ENCODE measurements at places on chromosomes 3 and 15. TPM values are rescaled to one million over a fixed set of nuclear protein-coding genes. Genes with fewer than 3 reads are reported as not detected.

DNA sequence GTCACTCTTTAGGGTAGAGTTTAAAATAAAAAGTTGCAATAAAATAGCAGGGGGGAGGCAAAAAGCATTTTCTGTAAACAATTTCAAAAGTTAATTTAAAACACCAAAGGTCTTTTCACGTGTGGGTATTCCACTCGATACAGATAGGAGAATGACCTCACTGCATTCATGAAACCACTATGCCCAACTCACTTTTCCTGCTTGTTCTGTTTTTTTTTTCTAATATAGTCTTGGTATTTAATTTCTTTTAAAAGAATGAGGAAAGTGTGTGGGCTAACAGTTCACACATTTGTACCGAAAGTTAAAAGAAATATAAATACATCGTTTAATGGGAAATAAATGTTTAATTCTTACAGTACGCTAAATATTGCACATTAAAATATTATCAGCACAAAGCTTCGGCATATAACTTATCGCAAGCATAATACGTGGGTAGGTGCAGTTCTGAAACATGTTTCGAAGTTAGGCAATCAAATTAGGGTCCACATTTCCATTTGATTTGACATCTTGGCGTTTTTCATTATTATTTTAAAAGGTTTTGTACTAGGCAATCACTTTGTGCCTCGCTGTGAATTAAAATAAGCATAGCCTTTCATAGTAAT is 41.4 kb downstream of the VGLL4 start:
- DNase-seq = no peak

Gene LIPH
- 0.07 TPM for total RNA-seq

DNA sequence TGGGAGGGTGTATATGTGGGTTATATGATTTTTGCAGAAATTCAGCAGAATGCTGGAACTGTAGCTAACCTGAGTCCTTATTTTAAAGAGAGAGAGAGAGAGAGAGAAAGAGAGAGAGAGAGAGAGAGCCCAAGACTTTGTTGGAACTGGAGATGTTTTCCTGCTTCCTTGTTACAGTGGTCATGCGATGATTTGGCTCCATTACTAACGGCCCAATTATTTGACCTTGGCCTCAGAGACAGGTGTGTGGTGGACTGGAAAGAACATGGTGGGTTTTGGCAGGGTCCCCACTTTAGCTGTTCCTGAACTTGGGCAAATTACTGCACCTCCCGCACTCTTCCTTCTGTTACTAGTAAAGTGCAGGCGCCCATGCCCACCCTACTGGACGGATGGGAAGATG is 14.8 kb upstream of the ACSBG1 start:
- DNase-seq = no peak

Gene CSPG4
- total RNA-seq = 0.04 TPM

- DNase-seq = no peak
These were observed 375.6 kb downstream of the CTNNB1 start for GRCh38 chr3:41574900-41575299.

DNA sequence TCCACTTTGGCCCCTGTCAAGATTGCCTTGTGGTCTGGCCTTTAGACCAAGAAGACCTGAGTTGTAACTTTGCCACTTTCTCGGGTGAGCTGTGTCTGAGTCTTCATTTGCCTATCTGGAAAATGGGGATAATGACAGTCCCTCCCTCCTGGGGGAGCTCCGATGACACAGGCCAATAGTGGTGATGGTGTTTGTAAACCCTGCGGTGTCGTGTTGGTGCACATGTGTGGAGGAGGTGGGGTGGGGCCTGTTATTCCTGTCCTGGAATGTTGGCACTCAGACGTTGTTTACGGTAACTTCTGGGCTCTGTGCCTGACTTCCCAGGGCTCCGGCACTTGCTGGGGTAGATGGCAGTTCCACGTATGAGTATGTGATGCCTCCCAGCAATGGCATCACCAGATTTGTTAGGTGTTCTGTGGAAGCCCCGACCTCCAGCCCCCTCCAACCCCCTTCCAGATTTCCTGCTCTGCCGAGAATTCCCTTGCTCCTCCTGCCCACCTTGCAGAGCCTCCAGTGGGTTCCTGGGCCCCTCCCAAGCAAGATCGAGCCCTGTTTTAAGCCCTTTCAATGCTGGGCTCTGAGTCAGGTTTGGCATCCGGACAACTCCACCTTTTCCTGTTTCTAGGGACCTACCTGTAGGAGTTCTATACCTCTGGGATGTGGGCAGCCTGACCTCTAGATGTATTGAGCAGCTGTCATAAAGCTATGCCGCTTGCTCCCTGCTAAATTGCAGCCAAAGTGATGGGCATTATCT is 31.4 kb downstream of the HRH1 start:
- peak; percentile 88 for DNase-seq

DNA sequence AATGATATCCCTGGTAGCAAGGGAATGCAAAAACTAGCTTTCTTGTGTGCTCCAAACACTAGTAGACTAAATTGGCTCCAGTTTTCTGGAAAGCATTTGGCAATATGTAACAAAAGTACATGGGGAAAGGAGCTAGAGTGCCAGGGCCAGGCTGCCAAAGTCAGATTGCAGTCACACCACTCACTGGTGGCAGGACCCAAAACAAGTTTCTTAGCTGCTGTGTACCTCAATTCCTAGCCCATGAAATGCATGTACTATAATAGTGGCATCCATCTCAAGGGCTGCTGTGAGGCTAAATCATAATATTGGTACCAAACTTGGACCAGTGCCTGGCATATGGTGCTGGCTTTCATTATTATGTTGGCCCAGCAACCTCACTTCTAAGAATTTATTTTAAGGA is 49.3 kb downstream of the CLDN18 start:
- DNase-seq = no peak

DNA sequence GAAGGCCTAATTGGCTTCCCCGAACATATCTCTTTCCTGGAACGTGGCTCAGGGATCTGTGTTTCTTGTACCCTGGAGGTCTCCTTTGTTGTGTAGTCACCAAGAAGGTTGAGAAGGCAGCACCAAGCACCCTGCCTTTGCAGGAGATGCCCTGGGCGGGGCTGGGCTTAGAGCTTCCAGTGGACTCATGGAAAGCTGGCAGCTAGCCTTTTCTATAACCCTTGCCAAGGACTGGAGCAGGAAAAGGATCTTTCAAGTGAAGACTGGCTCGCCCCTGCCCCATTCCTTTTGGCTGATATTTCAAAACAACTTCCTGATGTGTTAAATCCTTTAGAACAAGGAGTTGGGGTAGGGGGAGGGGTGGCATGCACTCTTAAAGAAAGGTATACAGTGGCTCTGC is 58.9 kb upstream of the EPHA6 start:
- DNase-seq = no peak

GRCh38 chr3:115982108-115982507 is 358.8 kb downstream of the GAP43 start:
- no peak for DNase-seq

Gene CFAP92
- 0.04 TPM for total RNA-seq

DNA sequence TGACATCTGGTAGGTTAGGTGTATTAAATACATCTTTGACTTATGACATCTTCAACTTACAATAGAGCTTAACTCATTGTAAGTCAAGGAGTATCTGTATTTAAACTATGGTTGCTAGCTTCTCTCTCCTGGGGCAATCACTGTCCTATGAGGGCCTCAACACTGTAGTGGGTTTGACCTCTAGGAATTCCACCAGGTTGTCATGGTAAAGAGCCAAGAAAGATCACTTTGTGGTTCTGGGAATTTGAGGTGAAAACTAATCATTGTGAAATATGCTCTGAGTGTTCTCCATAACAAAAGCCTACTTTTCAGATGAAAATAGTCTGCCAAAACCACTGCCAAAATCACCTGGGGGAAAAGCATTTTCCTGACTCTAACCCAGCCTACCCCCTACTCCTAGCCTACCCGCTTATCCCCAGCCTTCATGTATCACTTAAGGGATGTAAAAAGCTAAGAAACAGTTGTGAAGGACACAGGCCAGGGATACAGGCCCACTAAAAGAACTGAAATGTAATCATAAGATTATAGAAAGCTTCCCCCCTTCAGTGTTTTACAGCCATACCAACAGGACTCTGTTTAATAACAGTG is 723.8 kb downstream of the MECOM start:
- no peak for DNase-seq

Gene RASGRF1
- total RNA-seq = not detected

- DNase-seq = peak; percentile 67
These were observed 14.2 kb downstream of the IQGAP1 start for GRCh38 chr15:90402223-90402622.

DNA sequence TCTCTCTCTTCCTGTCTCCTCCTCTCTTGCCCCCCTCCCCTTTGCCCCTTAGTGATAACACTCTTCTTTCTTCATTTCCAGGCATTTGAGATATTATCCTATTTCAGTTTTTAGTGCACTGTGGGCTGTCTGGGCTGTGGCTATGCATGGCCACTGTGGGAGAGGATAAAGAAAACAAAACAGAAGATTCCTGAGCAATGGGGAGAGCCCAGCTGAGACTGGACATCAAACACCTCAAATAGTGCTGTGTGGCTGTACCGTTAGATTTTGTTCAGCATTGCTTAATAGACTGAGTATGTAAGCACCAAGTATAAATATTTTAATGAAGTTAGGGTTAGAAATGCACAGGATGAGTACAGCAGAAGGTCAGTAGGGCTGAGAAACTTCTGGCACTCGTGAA is 7.9 kb upstream of the GBE1 start:
- no peak for DNase-seq

DNA sequence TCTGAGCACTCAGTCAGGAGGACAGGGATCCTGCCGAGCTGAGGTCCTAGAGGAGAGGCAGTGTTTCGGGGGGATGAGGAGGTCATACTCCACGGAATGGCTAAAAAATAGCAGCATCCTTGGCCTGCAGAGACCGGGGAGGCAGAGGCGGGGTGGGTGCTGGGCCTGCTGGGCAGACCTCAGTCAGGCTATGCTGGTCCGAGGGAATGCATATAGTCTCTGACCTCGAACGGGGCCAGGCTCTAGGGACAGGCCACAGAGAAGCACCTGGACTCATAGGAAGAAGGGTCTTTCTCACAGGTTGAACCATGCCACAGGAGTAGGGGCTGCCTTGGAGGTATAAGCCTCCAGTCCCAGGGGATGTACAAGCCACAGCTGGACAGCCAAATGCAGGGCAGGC is 14.0 kb upstream of the SKIC8 start:
- no peak for DNase-seq

DNA sequence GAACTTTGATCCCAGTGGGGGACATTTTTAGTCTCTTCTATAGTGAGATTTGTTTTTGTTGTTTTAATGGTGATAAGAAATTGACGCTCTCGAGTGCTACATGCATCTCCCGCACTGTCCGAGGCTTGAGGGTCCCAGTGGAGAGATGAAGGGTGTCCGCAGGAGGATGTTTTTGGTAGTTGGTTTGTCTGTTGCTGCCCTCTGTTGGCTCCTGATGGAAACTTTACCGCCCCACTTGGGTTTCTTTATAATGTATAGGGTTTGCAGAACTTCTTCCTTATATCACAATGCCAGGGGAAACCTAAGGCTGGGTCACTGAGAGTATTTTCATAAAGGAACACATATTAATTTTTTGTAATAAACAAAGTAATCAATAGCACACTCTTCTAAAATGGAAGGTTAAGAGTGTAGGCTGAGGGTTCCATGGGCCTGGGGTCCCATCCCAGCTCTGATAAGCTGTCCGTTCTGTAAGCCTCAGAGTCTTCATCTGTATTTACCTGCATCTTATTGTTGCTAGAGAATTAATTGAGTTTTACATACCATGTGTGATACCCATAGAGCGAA is 185.3 kb upstream of the FEZF2 start:
- no peak for DNase-seq

- peak; percentile 44 for DNase-seq
These were observed 34.7 kb downstream of the GBE1 start for GRCh38 chr3:81726735-81727134.

DNA sequence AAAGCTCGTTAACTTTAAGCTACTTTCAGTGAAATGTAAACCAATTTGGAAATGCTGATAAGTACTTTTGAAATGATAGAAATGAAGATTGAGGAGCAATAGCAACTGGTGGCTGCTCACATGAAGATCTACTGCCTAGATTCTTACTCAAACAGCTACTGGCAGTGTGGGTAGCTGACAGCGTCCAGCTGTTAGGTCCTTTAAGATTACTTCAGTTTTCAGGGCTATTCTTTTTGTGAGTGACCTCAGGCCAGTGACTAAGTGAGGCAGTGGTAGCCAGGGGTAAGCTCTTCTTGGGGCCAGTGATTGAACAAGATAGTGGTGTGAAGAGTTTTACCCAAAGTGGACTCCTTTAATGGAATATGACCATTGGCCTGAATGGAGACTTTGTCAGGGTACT is 41.3 kb downstream of the NECTIN3 start:
- DNase-seq = no peak

DNA sequence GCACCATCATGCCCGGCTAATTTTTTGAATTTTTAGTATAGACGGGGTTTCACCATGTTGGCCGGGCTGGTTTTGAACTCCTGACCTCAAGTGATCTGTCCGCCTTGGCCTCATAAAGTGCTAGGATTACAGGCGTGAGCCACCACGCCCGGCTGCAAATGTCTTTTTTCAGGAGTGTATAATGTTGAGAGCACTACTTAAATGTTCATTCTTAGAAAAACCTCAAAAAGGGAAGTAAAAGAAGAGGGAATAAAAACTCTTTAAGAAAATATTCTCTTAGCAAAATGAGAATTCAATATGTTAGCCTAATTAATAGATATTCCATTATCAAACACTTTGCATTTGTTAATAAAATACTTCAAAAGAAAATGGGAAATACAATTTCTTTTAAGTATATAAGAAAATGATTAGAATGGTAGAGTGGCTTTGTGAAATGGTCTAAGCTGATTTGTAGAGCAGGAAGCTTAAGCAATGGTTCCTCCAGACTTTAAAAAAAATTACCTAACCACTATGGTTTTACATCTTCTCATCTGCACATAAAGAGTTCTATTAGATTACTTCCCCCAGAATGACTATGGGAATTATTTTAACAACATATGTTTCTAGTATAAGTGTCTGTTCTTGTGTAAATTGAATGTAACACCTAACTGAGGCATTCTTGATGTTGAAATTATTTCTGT is 226.7 kb upstream of the ALCAM start:
- no peak for DNase-seq

- DNase-seq = no peak
These were observed 6.9 kb downstream of the CYFIP1 start for GRCh38 chr15:22973286-22973685.

- no peak for DNase-seq
These were observed 155 bp downstream of the ACVR2B start for GRCh38 chr3:38453913-38454177.

DNA sequence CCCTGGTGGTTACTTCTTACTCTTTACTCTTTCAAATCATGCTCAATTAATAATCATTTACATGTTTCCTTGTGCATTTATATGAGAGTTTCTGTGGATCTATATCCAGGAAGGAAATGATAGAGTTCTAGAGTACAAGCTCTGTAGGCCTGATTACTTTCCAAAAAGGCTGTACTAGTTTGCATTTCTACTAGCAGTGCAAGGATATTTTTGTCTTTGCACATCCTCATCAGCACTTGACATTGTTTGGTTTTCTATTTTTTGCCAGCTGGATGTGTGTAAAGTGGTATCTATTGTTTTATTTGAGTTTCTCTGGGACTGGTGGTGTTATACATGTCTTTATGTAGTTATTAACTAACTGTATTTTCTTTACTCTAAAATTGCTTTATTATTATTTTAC is 19.6 kb upstream of the SLC7A14 start:
- DNase-seq = no peak

Gene CCDC71
- total RNA-seq = 16.1 TPM

- DNase-seq = no peak
These were observed 217.3 kb downstream of the ZIC4 start for GRCh38 chr3:147189016-147189415.

GRCh38 chr3:194277786-194278130 is 73.4 kb downstream of the CPN2 start:
- no peak for DNase-seq

Gene TP63
- 0.11 TPM for total RNA-seq

Measured in pulmonary artery endothelial cell (primary cell).